Stimulated activated CD8-positive, alpha-beta memory T cell treated with anti-CD3 and anti-CD28 coated beads, Interleukin-4, amount 100 ng/mL, for 48 hours (primary cell): ENCODE measurements at places on chromosomes 4 and X.

GRCh38 chr4:47651231-47651630 lies 166.2 kb downstream of the ATP10D start:
- DNase-seq = no peak

DNA sequence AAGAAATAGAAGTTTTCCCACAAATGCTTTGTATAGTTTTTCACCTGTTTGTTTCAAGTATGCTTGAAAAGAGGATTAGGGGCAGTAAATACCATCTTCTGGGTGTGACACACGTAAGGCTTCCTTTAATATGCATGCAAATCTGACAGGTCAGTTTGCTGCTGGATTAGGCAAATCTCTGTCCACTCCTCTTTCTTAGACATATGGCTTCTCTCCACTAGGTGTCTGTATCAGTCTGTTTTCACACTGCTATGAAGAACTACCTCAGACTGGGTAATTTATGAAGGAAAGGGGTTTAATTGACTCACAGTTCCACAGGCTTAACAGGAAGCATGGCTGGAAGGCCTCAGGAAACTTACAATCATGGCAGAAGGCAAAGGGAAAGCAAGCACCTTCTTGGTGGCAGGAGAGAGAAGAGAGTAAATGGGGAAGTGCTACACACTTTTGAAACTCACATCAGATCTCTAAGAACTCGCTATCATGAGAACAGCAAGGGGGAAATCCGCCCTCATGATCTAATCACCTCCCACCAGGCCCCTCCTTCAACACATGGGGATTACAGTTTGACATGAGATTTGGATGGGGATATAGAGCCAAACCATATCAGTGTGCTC lies 66.9 kb downstream of the TAB3 start:
- no peak for DNase-seq

- DNase-seq = peak; percentile 68
Measured at GRCh38 chr4:158496030-158496741, 25.5 kb upstream of the RXFP1 start.

- DNase-seq = no peak
Measured at GRCh38 chr4:8478801-8479744, 38.5 kb downstream of the TRMT44 start.

DNA sequence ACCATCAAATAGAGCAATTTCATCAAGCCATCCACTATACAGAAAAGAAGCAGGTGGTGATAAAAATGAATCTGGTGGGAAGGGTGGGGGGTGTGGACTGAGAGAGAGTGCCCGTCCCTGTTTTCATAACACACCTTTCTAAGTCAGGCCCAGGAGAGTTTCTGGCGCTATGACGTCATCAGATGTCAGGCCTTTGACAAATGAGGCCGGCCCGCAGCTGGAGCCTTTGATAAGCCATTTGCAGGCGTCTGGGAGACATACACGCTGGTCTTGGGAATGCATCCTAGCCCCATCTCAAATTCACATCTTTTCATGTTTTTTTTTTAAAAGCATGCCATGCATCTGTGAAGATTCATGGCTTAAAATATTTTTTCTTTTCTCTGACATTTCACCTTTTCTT lies 404.5 kb downstream of the BCOR start:
- no peak for DNase-seq

- no peak for DNase-seq
Measured at GRCh38 chr4:779555-779954, 46.4 kb downstream of the CPLX1 start.

- no peak for DNase-seq
Measured at GRCh38 chr4:77881460-77882295, 19.0 kb downstream of the MRPL1 start.

- no peak for DNase-seq
Measured at GRCh38 chr4:17055788-17056187, 157.3 kb upstream of the LDB2 start.

DNA sequence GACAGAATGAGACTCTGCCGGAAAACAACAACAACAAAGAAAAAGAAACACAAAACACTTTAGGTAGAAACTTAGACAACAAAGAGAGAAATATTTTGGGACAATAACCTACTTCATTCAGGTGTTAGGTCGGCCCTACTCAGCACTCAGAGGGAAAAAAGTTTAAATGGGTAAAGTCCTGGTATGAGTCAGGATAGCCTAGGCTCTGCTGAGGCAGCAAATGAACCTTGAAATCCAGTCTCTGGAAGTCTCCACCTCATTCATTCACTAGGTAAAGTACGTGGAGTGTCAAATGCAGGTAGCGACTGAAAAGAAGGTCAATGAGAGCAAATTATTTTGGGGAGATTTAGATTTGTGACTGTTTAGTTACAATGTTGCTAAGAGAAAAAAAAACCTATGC lies 127.4 kb downstream of the FHDC1 start:
- DNase-seq = no peak

GRCh38 chr4:28334249-28334648 lies 1473.6 kb downstream of the STIM2 start:
- DNase-seq = no peak

DNA sequence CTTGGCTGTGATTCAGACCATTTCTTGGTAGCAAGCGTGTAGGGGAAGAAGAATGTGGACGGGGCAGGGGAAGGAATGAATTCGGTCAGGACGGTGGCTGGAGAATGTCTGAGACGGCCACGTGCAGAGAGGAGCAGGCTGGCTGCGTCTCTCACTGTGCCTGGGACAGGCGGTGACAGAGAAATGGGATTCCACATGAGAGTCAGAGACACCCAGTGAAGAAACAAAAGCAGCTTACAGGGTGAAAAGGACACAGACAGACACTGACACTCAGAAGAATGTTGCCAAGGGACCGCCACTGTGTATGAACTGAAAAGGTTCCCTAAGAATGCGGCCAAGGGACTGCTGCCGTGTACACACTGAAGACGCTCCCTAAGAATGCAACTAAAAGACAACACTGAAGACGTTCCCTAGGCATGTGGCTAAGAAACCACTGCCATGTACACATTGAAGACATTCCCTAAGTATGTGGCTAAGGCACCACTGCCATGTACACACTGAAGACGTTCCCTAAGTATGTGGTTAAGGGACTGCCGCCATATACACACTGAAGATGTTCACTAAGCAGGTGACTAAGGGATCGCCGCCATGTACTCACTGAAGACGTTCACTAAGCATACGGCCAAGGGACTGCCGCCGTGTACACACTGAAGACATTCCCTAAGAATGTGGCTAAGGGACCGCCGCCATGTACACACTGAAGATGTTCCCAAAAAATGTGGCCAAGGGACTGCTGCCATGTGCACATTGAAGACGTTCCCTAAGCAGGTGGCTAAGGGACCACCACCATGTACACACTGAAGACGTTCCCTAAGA lies 49.1 kb downstream of the DHRSX start:
- DNase-seq = no peak

DNA sequence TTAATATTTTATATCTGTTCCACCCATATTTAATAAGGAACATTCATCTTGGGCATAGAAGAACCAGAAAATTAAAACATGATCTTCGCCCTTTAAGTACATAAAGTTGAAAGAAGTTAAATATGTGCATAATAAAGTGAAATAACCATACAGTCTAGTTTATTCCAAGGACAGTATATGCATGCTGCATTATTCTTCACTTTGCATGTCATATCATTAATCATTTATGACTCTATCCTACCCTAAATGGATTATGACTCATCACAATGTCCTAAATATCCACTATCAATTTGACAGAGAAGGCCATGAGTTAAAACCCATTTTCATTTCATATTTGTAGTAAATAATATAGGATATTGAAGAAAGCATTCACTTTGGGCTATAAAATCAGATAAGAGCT lies 576.5 kb upstream of the GNPDA2 start:
- DNase-seq = no peak

DNA sequence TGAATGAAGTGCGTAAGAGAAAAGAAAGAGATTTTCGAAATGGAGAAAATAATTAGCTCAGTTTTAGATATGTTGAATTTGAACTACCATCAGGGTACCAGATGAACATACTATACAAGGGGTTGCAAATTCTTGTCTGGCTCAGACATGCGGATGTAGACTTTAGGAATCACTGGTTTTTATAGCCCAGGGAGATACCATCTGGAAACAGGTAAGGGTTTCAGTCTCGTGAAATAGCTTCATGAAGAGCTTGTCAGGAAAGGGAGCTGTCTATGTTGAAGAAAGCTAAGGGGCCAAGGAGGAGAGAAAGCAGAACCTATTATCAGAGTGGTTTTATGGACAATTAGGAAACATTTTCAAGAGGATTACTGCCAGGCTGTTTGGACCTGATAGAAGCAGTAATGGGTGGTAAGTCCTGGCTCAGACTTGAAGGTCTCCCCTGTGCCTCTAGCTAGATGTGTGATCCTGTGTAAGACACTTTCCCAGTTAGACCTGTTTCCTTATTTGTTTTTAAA lies 6.7 kb downstream of the RAB9A start:
- DNase-seq = no peak

DNA sequence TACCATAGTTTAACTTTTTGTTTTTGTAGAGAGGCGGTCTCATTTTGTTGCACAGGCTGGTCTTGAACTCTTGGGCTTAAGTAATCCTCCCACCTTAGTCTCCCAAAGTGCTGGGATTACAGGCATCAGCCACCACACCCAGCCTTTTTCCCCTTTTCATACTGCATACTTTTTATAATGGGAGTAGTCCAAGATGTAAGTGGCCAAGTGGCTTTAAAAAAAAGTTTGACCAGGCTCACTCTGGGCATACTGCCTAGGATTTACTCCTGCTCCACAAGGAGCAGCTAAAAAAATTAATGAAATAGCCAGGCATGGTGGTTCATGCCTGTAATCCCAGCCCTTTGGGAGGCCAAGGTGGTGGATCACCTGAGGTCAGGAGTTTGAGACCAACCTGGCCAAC lies 6.0 kb downstream of the GRSF1 start:
- no peak for DNase-seq

DNA sequence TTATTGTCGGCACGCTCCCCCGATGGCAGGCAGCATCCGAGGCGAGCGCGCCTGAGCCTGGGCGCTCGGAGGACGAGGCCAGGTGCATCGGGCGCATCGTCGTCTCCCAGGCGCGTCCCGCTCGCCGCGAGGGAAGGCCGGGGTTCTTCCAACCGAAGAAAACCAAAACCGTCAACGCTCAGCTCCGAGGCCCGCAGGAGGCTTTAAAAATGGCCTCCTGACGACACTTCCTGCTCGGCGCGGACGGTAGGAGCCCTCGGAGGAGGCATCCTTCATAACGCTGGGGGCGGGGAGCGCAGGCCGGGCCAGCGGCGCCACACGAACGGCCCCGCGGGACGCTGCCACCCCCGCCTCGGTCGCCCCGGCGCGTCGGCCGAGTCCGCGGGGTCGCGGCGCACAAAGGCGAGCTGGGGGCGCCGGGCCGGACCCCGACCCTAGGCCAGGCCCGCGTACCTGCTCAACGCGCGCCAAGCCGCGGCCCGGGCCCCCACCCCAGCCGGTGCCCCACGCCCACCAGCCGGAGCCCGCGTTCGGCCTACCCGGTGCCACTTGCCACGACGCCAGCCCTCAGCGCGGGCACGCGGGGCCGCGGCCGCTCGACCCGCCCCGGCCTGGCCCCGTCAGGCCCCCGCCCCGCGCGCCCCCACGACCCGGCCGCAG lies 501 bp downstream of the ZNF518B start:
- peak; percentile 72 for DNase-seq

DNA sequence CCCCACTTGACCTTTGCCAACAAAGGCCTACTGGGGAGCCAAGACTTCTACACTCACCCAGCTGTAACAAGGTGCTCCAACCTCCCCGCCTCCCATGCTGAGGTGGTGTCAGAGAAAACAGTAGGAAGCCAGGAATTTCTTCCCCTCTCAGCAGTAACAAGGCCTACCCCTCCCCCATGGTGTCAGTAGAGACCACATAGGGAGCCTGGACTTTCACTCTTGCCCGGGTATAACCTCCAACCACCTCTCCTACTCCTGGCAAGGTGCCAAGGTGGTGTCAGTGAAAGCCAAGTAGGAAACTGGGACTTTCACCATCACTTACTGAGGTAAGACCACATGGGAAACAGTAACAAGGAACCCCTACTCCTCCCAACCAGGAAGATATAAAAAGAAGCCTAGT lies 93.1 kb downstream of the SLC16A2 start:
- no peak for DNase-seq

- DNase-seq = no peak
Measured at GRCh38 chr4:114082348-114082747, 102.9 kb upstream of the ARSJ start.

GRCh38 chr4:105058177-105058812 lies 88.4 kb upstream of the TET2 start:
- DNase-seq = no peak

DNA sequence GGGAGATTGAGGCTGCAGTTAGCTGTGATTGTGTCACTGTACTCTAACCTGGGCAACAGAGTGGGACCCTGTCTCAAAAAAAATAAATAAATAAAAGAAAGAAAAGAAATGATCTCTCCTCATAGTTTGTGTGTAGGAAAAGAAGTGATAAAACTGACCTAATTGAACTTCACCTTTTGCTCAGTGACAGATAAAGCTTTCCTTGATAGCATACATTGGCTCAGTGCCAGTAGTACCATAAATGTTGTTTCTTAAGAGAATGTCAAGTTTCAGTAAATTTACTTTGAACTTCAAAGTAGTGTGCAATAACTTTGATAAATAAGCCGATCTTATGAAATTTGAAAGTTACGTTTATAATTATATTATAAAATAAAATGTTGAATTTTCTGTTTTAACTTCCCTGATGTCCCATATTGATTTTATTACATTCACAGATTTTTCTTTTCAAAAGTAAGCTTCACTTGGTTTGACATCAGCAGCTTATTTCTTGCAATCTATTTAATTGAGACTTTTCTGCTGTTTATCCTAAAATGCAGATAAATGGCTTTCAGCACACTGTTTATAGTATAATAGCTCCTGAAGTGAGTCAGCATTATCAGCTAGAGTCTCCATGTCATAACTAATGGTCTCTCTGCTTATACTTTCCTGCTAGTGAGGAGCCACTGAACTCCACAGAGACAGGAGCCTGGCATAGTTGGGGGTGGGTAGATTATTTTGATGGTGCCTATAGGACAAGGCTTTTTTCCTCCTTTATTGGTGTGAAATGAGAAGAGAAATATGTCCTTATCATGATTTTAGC lies 330.1 kb downstream of the BMPR1B start:
- DNase-seq = no peak

GRCh38 chr4:28287831-28288233 lies 1427.2 kb downstream of the STIM2 start:
- DNase-seq = no peak

DNA sequence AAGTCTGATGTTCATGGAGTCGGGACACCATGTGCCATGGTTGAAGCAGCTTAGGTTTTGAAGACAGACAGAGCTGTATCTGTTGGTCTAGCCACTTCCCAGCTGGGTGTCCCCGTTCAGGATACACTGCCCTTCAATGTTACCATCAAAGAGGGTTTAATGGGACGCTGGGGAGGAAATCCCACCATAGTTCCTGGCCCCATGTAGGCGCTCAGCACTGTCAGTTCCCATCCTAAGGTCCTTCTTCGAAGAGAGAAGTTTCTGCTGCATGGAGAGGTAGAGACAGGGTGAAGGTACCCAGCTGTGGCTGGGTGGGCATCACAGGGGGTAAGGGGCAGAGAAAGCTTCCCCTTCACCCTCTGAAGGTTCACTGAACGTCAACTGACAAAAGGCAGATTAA lies 3.7 kb downstream of the MGST2 start:
- no peak for DNase-seq

DNA sequence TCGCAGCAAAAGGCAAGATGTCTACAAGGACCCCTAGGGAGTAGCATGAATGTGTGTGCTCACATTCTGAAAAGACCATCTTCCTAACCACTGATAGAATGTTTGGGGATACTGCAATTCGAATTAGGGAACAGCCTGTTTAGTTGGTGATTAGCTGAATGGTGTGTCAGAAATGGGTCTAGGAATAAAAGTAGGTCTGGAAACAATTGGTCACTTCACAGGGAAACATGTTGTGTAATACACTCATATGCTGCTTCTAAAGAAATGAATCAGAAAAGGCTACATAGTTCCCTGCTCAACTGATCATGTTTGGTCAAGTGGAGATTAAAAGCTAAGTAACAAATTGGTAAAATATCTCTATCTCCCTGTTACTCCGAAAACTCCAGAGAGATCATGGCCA lies 2362.4 kb upstream of the TENM3 start:
- DNase-seq = no peak
